Neural crest cell (in vitro differentiated cells): ENCODE measurements at places on chromosomes 6 and 20. TPM values are rescaled to one million over a fixed set of nuclear protein-coding genes. Genes with fewer than 3 reads are reported as not detected.

ZC2HC1B gene
- total RNA-seq = not detected in 2 replicates

OLIG3 gene
- total RNA-seq = 0.14 and 0.63 TPM in 2 replicates

CTAGE9 gene
- not detected in 2 replicates for total RNA-seq

BMP6 gene
- total RNA-seq = 0.44 and 0.55 TPM in 2 replicates

SRSF12 gene
- total RNA-seq = 21.9 and 23.5 TPM in 2 replicates

ZFP57 gene
- not detected in 2 replicates for total RNA-seq

MACROD2 gene
- total RNA-seq = 4.0 and 6.4 TPM in 2 replicates

GSTA5 gene
- not detected in 2 replicates for total RNA-seq

GPR63 gene
- total RNA-seq = 6.0 and 6.9 TPM in 2 replicates

DNA sequence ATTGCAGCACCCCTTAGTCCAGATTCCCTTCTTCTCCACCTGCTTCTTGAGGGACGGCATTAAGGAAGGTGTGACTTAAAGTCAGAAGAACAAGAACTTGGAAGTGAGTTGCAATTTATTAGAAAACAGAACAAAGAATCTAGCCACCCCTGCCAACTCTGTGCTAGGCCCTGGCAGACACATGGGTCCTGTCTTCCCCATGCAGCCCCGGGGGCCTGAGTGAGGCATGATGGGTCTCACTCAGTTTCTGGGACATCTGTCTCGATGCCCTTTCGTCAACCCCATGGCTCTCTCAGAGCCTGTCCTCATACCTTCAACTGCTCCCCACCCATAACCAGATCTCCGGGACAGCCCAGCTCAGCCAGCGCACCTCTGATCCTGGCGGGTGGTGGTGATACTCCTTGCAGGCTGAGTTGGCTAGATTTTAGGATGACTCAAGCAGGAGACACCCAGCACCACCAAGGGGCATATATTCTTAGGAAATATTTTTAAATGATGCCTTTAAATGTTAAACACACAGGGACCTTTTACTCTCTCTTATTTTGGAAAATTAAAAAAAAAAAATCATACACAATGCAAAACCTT lies 143.2 kb upstream of the RNF24 start:
- no peak for DNase-seq

- no peak for DNase-seq
Observed at GRCh38 chr6:123925350-123925749, 121.7 kb downstream of the NKAIN2 start.

DNA sequence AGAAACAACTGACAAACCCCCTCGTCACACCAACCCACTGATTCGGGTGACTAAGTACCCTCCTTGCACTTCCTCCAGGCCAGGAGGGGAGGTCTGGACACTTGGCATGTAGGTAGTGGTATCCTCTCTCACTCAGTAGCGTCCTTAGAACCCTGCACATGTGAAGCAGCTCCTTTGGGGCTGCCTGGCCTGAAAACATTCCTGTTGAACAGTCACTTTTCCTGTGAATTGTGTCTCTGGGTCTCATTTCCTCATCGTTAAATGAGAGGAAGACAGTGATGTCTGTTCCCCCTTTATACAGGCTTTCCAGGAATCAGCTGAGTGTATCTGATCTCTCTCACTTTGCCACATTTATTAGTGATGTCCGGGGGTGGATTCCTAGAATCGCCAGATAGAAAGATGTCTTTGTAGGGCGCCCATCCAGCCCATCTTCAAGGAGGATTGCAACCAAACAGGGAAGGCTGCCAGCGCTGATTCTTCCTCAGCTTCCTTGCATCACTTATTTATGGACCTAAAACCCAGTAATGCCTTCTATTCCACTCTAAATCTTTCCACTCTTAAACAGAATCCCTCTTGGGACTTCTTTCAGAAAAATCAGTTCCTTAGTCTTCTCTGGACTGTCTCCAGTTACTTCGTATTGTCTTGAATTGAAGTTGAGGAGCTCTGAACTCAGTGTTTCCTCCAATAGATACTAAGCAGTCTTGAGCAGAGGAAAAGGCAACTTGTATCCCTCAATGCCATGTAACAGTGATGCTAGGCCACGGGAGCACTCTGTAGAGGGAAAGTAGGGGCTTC lies 9.4 kb upstream of the POPDC3 start:
- DNase-seq = no peak

DNA sequence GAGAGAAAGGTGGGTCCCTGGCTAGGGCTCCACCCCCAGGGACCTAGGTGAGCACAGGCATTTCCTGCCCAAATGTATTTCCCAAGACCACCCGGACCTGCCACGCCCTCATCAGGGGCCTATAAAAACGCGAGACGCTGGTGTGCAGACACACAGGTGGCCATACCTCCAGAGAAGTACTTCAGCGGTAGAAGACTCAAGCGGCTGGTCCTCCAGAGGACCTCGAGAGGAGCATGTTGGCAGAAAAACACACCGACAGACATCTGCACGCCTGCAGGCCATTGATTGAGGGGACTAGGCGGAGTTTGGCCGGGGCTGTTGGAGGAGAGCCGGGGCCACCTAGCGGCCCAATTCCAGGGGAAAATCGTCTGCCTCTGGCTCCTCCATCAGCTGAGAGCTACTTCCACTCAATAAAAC lies 695.8 kb upstream of the MMS22L start:
- no peak for DNase-seq

- DNase-seq = no peak
Observed at GRCh38 chr20:41609474-41609873, 8.7 kb downstream of the CHD6 start.

GRCh38 chr6:142406131-142406530 lies 104.3 kb downstream of the ADGRG6 start:
- no peak for DNase-seq

DNA sequence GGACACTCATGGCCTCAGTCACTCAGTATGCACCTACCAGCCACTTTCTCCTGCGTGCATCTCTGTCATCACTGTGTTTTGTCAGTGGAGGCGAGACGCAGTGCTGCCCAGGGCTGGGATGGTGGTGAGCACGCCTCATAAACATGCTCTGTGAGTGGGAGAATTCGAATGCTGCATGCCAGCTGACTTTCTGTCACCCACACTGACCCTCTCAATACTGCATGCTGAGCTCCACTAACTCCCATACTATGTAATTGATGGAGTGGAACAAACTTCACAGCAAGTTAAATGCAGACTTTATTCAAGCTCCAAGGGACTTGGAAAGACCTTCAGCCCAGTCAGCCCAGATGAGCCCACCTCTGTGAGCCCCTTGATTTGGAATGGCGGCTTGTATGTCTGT lies 22.7 kb upstream of the GGTLC1 start:
- DNase-seq = no peak

DNA sequence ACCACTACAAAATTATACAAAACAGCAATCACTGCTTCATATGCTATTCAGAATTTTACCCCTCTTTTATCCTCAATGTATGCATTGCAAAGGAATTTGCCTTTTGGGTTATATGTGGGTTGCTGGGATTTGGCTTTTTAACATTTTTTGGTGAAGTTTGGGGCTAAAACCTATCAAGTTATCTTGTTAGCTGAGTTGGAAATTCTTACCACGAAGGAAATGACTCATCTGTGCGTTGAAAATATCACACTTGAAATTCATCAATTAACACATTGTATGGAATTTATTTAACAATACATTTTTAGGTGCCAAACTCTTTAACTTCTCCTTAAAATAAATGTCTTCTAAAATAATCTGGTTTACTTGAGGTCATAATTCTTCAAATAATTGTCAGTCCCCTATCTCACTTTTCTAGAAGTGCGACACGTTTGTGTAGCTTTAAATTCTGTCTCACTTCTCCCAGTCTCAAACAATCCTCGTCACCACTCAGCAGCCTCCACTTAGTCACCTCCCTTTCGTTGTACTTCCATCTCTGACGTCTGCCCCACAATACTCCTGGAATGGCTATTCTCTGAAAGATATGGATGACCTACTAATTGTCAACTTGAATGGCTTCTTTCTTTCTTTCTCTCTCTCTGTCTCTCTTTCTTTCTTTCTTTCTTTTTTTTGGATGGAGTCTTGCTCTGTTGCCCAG lies 88.5 kb downstream of the PHACTR1 start:
- no peak for DNase-seq

DNA sequence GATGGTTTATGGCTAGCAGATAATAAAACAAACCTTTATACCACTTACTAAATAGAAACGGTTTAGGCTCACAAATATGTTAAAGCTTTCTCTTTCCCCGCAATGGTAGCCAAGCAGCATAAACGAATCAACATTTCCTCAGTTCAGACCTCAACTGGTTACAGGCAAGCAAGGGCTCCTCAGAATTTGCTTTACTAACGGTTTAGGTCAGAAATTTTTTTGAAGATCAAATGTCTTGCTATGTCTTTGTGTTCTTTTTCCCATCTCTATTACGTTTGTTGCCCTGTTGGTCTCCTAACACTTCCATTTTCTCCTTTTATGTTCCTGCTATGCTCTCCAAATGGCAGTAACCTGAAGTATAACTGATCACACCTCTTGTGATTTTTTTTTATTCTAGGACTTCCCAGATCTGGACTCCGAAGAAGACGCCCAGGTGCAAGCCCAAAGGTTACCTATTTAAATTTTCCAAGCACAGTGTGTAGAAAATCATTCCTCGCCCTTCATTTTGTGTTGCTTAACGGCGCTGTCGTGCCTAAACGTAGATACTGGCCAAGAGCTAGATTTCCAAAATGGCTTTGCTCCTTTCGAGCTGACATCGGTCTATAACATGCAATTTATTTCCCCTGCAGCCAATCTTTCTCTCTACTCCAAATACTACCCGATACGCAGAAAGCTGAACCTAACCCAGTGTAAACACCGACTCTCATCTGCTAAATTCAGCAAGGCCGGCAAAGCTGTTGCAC lies 717 bp upstream of the ASF1A start:
- DNase-seq = no peak

DNA sequence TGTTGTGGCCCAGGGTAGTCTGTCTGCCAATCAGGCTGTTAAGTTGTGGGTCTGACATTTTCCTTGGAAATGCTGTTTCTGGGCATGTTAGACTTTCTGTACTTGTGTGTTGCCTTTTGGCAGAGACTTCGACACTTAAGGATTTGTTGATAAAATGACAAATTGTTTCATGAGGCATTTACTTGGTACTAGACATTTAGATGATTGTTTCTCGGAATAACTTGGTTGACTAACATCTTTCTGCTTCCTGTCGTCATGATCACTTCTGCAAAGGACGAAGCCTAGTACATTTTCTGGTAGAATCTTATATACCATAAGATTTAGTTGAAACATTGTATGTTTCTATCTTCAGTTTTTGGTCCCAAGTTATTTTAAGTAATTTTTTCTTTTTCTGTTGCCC lies 34.1 kb downstream of the UTRN start:
- no peak for DNase-seq

- DNase-seq = no peak
Observed at GRCh38 chr20:10635476-10636208, 38.2 kb downstream of the JAG1 start.

DNA sequence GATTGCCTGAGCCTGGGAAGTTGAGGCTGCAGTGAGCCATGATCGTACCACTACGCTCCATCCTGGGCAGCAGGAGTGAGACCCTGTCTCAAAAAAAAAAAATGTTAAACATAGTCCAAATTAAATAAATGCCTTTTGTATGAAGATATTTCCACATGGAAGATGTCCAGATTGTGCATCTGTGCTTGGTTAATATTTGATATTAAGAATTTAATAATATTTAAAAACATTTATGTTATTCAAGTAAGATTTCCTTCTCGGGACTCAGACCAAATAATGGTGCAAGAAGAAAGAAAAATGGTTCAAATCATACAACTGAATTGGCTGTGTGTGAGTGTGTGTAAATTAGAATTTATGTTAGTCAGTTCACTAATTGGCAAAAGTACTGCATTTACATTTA lies 202.5 kb downstream of the TBC1D7 start:
- DNase-seq = no peak

GRCh38 chr20:10540636-10541493 lies 105.8 kb downstream of the SLX4IP start:
- no peak for DNase-seq

DNA sequence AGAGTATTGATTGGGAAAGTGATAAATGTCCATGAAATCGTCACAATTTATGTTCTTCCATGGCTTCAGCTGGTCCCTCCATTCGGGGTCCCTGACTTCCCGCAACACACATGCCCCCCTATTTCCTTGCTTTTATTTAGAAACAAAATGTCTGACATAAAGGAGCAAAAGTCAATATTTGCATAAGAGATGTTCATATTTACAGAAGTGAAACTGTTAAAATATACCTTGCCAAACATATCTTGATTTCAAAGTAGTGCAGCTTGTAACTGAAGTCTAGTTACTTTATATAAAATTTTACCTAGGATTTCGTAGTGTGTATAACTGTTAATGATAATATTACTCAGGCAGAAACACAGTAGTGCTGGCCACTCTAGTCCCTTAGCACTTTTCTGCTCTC lies 548.9 kb upstream of the ADGRB3 start:
- DNase-seq = no peak

DNA sequence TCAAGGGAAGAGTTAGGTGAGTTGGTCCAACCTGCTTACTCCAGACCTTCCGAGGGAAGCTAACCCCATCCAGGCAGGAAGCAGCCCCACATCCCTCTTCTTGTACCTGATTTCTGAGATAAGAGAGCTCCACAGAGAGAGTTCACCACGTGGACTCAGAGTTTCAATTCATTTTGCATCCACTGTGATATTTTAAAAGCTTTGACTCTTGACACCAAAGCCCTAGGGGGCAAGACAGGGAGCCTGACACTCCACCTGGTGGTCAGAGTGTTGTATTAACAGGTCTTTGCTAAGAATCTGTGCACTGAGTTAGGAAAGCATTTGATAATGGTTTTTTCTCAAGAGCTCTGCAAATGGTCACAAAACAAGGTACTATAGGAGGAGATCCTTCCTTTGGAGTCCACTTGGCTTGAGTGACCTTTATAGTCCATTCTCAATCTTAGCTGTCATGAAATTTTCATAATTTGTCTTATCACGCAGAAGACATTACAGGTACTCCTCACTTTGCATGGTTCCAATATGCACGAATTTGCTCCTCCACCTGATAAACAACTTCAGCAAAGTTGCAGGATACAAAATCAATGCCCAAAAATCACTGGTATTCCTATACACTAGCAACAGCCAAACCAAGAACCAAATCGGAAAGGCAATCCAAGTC lies 56.2 kb upstream of the RIPOR2 start:
- peak; percentile 36 for DNase-seq

DNA sequence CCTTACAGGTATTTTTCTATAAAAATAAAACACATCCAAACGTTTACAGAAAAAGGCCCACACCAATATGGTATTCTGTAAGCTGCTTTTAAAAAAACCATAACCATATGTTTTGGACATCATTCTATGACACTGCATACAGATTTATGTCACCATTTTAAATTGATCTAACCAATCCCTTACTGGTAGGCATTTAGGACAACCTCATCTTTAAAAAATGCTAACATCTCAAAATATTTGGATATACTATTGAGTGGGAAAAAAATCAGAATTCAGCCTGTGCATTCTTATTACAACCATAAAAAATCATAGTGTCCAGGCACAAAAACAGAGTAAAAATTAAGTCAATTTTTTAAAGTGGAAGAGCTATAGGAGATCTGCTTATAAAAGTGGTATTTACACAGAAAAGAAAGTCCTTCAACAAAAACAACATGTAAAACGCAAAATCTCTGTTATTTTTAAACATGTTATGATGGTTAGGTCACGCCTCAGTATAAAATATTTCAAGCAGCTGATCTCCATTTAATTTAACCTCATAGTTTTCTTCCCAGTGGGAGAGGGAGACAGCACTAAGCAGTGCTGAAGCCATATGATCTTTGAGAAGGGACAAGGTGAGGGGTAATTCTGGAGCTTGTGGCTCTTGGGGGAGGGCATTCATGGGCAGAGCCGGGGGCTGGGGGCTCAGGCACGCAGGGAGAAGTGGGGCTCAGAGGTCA lies 21.2 kb downstream of the TRAM2 start:
- no peak for DNase-seq
